NCI-H1048 (cell line): ENCODE measurements at places on chromosomes 1 and 21.

- DNase-seq, result no peak
Observed at GRCh38 chr1:45516036-45516435, 5.6 kb downstream of the PRDX1 start.

- no peak for DNase-seq
Observed at GRCh38 chr21:41195311-41195710, 27.4 kb downstream of the BACE2 start.

- DNase-seq, result peak; percentile 30
Observed at GRCh38 chr21:23977971-23978370, 1629.3 kb downstream of the MRPL39 start.

DNA sequence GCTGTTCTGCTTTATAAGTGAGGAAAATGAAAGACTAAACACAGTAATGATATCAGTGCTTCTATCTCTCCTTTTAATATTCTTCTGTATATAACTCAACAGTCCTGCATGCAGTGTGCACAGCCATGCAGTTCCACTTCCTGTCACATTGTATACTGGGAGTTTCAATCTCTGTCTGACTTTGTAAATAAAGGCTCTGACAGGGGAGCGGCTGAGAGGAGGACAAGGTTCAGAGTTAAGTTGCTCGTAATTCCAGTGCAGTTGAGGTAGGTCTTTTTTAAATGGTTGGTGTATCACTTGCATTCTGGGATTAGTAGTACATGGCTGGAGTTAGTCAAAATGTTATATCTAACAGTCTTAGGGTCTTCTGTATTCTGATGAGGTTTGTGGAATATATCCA is 264.5 kb downstream of the OLFM3 start:
- DNase-seq, result no peak

DNA sequence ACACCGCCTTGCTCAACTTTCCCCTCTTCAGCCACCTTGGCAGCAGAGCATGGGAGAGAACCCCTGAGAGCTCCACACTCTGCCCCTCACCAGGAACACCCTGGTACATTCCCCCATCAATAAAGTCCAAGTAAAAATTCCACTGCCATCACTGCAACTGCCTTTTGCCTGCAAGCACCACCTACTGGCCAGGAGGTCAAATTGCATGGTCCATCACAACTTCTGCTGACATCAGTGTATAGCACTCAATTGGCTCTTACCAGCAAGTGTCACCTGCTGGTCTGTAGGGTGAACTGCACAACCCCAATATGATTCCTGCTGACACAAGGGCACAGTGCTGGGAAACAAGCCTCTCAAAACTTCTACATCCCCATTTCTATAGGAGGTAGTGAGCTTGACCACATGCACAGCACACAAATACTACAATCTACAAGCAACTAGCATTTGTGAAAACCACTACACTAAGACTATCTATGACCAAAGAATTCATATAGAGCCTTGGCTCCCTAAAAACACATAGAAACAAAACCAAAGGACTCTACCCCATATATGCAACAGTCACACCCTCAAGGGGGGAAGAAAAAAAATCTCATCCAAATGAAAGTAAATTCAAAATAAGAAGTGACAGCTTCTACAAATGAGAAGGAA is 69.2 kb downstream of the FASLG start:
- DNase-seq, result peak; percentile 74

GRCh38 chr1:55353707-55354620 is 138.8 kb upstream of the USP24 start:
- DNase-seq, result no peak
